ENCODE measurements at places on chromosomes 3 and 15.

DNA sequence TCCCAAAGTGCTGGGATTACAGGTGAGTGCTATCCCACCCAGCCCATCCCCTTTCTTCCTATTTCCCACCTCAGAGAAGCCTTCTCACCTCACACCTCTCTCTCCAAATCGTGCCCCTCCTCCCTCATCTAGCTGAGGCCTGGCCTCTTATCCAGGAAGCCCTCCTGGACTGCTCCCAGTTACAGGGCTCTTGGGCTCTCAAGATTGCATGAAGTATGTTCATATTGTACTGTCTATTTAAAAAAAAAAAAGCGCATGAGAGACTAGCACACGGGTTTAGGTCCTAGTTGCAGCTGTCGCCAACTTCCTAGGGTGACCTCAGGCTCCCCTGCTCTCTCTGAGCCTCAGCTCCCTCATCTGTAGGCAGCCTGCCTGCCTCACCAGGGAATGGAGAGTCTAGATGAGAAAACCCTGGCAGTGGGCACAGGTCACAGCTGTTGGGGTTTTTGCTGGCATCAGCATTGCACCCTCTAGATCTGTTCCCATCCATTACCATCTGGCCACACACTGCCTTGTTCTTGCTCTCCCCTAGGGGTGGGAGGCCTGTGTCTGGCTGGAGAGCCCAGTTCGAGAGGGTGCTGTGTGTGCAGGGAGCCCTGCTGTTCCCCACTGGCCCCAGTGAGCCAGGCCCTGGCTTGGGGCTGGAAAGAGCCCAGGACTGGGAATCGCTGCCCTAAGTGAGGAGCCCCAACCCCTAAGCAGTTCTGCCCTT lies 24.2 kb upstream of the C15orf39 start:
- DNase-seq = no peak

DNA sequence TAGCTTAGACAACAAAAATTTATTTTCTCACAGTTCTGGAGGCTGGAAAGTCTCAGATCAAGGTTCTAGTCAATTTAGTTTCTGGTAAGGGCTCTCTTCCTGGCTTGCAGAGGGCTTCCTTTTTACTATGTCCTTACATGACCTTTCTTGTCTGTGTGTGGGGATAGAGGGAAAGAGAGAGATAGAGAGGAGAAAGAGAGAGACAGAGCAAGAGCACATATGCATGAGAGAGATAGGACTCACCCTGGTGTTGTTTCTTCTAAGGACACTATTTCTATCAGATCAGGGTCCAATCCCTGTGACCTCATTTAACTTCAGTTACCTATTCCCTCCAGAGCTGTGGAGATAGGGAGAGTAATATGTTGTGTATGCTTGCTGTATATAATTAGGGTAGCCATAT lies 44.9 kb upstream of the TEX9 start:
- DNase-seq = no peak

DNA sequence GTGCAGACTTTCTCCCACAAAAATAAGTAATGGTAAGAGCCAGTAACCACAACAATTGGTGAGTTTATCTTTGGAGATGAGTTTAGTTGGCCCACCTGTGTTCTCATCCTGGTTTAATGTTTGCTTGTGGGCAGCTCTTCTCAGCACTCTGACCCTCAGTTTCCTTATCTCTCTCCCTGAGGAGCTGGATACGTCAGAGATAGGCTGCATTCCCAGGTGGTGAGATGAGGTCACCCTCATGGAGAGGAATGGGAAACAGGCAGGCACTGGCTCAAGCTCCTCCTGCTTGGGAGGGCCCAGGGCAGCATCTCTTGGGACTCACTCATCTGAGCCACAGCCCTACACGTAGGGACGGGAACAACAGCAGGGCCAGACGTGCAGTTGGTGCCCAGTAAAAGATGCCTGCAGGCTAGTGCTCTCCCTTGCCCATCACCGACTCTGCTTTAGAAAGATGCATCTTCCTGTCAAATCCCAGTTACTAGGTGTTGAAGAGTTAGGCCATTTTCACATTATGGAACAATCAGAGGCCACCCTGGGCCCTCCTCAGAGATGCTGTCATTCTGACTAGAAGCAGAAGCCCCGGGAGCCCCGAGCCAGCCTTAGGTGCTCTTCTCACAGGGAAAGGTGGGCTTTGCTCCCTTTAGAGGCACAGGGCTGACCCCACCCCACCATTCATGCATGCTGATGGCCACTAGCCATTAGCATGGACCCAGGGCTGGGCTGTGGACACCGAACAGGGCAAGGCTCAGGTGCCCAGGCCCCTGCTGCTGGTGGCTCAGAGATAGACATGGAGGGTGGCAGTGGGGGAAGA lies 59.7 kb downstream of the GRIP2 start:
- DNase-seq = no peak

DNA sequence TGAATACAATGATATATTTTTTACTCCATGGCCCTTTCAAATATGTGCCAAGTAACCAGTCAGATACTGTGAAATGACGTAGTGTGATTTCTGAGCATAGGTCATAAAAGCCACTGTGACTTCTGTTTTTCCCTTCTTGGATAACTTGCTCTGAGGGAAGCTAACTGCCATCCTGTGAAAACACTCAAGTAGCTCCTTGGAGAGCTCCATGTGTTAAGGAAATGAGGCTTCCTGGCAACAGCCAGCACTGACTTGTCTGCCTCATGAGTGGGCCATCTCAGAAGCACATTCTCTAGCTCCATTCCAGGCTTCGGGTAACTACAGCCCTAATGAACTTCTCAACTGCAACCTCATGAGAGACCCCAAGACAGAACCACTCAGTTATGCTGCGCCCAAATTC lies 9.5 kb upstream of the CCDC80 start:
- DNase-seq = no peak

DNA sequence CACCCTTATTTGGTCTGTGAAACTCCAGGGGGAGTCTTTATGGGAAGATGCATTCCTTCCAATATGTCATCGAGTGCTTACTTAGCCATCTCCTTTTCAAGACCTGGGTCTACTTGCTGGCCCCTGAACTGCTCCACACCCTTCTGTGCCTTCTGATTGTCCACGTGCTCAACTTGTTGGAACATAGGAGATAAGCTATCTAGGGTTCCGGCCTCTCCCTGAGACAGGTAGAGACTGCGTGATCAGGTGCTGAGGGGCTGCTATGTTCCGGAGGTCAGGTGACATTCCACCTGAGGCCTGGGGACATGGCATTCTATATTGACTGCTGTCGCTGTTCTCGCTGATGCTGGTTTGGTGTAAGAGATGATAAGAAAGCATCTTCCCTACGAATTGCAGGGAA lies 65.6 kb downstream of the ATP1B3 start:
- DNase-seq = no peak

DNA sequence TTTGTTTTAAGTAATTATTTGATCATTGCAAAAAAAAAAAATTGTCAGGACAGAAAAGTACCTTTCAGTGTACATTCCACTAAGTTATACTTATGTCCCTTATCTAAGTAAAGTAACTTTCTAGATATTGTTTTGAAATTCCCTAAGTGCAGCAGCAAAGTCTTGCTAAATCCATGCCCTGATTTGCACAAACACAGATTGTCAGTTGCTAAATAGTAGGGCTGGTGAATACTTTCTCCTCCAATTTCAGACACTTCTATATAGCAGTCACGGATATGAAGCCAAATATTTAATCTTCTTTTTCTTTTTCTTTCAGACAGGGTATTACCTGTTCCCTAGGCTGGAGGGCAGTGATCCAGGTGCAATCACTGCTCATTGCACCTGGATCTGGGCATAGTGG lies 12.9 kb downstream of the LRRC2 start:
- DNase-seq = no peak

- DNase-seq = no peak
Observed at GRCh38 chr15:70597056-70597603, 166.2 kb downstream of the UACA start.

GRCh38 chr3:159787178-159787574 lies 201.5 kb upstream of the IL12A start:
- no peak for DNase-seq

DNA sequence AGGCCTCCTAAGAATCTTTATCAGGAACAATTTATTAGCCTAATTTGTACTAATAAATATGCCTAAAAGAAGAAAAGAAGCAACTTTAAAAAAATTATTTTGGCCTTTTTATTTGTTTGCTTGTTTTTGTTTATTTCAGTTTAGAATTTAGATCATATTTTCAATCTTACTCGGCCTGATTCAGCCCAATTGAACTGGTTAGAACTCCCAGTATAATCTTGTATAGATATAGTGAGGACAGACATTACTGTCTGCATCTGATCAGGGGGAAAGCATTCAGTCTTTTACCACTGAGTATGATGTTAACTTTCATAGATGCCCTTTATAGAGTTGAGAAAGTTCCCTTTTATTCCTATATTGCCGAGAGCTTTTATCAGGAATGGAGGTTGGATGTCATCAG lies 56.0 kb upstream of the CSTA start:
- no peak for DNase-seq

- DNase-seq = no peak
Observed at GRCh38 chr3:143535994-143536784, 312.1 kb downstream of the SLC9A9 start.

DNA sequence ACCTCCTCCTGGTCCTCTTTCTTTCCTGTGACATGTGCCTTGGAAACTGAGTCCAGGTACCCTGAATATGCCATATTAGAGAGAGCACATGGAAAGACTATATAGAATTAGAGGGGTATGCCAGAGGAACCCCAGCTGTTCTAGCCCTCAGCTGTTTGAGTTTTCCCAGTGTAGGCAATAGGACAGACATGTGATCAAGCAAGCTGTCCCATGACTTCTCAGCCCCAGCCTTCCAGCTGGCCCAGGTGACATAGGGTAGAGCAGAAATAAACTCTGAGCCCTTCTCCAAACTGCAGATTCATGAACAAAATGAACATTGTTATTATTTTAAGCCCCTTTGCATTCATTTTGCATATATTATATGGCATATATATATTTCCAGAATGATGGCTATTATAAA lies 118.7 kb downstream of the PPM1L start:
- DNase-seq = no peak

GRCh38 chr15:79051029-79051428 lies 39.6 kb downstream of the RASGRF1 start:
- DNase-seq = no peak
